Right renal cortex interstitium (tissue), 3 donors: ENCODE measurements at places on chromosomes 1 and 21. TPM values are rescaled to one million over a fixed set of nuclear protein-coding genes. Genes with fewer than 3 reads are reported as not detected.

- DNase-seq = no peak
Observed at GRCh38 chr1:56265216-56265615, 314.1 kb downstream of the PLPP3 start.

DNA sequence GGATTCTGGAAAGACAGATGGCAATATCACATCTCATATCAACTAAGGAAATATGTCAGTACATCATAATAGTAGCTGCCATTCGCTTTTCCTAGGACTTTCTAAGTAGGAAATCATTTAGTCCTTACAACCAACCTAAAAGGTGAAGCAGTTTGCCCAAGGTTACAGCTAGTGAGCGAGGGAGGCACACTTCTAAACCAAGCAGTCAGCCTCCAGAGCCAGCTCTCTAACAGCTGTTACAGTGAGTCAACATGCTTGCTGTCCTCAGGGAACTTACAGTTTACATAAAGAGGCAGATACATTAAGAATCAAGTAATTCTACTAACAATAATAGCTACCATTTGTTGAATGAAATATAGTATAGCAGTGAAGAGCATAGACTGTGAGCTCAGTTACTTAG is 57.1 kb downstream of the GIPC2 start:
- DNase-seq = no peak

TENT5C gene
- 2.6 TPM for polyA plus RNA-seq

GRCh38 chr1:38839363-38839762 is 20.2 kb downstream of the RRAGC start:
- no peak for DNase-seq

DNA sequence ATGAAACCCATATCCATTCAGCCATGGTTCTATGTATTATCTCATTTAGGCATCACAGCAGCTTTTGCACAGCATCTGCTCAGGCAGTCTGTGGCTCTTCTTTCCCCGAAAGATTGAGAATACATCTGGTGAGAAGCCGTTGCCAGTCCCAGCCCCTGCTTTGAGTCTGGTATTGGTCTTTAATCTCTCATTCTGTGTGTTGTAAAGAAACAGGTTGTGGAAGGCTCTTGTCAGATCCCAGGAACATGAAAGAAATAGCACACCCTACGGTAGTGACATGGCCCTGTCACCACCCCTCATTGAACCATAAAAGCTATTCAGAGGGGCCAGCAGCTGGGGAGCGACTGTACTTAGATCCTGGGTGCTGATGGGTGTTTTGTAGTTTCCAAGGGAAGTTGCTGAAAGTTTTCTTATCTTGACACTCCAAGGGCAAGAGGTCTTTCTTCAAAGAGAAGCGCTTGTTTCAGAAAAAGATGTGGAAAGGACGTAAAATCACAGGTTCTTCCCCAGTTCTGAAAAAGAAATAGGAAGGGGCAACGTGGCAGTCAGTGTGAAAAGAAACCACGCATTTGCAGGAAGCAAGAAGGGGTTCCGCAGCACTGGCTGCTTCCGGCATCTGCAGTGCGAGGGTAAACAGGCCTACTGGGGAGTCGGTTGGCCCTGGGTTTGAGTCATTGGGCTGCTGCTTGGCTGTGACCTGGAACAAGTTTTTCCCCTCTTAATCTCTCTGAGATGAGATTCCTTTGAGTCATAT is 145.0 kb downstream of the DHRS3 start:
- no peak for DNase-seq
